ENCODE measurements at places on chromosomes 13 and 19. TPM values are rescaled to one million over a fixed set of nuclear protein-coding genes. Genes with fewer than 3 reads are reported as not detected.

Gene TMPRSS9
- 0.84 TPM for total RNA-seq

Gene LRP3
- total RNA-seq = 28.3 TPM

Gene CEACAM5
- not detected for total RNA-seq

Gene MAB21L1
- 0.58 TPM for total RNA-seq

Gene AMER2
- 0.57 TPM for total RNA-seq

Gene ZNF850
- 11.1 TPM for total RNA-seq

Gene SPTBN4
- total RNA-seq = 1.7 TPM

Gene GFY
- total RNA-seq = not detected

Gene KLK13
- total RNA-seq = 0.43 TPM

Gene CALR3
- not detected for total RNA-seq

Data from mesothelial cell of epicardium (in vitro differentiated cells).